Peyer's patch (tissue), 4 donors: ENCODE measurements at places on chromosomes 6 and 20. TPM values are rescaled to one million over a fixed set of nuclear protein-coding genes. Genes with fewer than 3 reads are reported as not detected.
A peak's percentile ranks its signal among the peaks of the same experiment; 100 is the strongest.

GRCh38 chr6:7129784-7130569, 22.2 kb downstream of the RREB1 start:
- DNase-seq, result no peak

GRCh38 chr6:119466226-119466625, 116.7 kb upstream of the MAN1A1 start:
- no peak for DNase-seq

- DNase-seq, result peak; percentile 80
Measured at GRCh38 chr6:70398783-70399728, 14.3 kb upstream of the FAM135A start.

GRCh38 chr20:51543422-51543788, 886 bp upstream of the NFATC2 start:
- DNase-seq, result no peak

- no peak for DNase-seq
Measured at GRCh38 chr6:151021896-151022295, 156.4 kb downstream of the MTHFD1L start.

- DNase-seq, result no peak
Measured at GRCh38 chr6:21846541-21847451, 253.2 kb downstream of the SOX4 start.

The FOXQ1 gene
- total RNA-seq, result not detected
